ENCODE measurements at places on chromosomes 5 and 9.

GRCh38 chr9:109817146-109817845 is 37.3 kb downstream of the PALM2AKAP2 start:
- peak; percentile 90 for ATAC-seq

- peak; percentile 69 for ATAC-seq
These were observed 458.9 kb upstream of the C9orf72 start for GRCh38 chr9:28032268-28032590.

GRCh38 chr9:130895481-130896232 is 955 bp downstream of the QRFP start:
- no peak for ATAC-seq

DNA sequence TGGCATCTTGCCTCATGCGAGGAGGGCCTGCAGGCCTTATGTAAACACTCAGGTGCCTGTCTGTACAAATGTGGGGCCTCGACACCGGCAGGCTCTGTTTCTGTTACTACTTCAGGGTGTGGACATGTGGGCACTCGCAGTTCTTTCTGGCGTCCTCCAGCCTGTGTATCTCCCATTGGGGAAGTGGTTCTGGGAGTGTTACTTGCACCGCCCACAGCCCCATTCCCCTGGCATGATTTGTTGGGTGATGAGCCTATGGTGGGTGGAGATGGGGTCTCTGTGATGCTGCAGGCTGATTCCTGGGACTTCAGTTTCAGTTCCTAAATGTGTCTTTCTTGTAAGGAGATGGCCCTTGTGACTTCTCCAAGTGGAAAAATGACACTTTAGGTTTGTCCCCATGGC is 82.1 kb upstream of the PITX1 start:
- ATAC-seq, result no peak

DNA sequence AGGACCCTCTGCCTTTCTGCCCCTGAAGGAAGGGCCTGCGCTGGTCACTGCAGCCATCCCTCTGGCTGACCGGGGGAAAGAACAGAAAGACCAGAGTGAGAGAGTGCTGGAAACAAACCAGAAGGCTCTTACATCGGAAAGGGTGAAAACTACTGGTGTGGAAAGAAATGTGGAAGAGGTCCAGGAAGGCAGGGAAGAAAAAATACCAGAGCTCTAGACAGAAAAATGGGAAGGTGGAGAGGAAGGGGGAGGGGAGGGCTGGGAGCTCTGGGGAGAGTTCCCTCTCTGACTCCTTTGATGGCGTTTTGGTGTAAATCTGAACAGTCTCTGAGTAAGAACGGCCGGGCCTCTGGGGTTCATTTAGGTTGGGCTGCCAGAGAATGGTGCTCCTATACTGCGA is 47.7 kb downstream of the COL23A1 start:
- no peak for ATAC-seq

DNA sequence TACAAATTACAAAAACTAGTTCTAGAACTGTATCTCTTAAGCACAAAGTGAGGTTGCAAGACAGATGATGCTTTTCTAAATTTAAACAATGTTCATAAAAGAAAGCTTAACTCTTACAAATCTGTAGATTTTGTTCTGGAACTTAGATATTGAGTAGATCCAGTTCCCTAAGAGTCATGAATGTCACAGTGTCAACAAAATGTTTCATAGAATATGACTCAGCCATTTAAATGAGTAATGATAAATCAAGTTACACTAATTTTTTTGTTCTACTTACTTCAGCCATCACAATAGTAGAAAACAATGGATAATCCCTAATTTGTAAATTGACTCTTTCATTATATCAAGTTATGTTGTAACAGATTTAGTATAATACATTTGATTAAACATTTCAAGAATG is 239.7 kb downstream of the MEF2C start:
- ATAC-seq, result no peak

DNA sequence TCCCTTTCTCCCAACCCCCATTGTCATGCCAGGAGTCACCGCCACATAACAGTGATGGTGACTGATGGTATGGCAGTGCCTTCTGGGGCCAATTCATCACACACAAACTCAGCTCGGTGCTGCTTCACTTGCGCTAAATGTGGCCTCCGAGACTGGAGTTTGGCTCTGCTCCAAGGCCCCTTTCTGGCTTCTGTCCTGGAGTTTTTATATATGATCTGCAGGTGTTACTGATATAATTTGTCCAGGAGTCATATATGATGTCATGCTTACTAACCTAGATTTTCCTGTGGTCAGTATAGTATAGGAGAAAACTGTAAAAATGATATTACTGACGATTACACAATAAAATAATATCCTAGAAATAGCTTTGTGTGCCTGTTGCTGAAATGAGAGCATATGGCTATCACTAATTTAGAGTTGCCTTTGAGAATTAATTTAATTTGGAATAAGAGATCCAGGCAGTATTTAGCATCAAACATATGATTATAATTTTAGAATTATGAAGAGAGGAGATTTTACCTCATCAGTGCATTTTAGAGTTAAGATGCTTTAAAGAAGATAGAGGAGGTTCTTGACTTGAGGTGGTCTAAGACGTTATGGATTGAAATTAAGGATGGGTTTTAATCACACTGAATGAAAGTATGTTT is 334.1 kb upstream of the CD180 start:
- peak; percentile 98 for ATAC-seq

GRCh38 chr5:78504704-78505677 is 143.6 kb downstream of the LHFPL2 start:
- ATAC-seq, result peak; percentile 89

DNA sequence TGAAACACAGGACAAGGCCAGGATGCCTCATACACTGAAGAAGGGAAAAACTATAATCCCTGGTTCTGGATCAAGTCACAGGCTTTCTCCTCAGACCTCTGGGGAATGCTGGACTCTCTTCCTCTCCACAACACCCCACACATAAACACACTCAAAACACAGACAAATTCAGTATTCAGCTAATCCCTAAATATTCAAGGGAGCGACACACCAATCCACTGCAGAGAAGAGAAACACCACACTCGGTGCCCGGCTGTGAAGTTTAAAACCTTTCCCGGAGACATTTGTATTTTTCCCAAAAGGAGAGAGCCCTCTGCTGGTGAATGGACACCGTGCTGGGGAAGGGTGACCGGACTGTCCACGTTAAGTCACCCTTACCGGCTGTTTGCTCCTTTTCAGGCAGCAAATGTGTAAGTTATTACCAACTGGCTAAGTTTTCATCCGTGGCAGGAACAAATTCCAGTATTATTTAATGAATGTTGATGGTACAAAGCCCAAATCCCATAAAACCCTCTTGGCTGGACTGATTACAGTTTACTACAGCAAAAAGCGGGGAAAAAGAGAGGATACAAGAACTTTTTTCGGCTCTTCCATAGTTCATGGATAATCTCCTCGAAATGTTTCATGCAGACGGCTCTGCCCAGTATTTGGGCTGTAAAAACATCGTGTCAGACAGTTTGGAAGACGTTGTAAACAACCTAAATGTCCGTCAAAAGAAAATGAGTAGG is 130.9 kb upstream of the SLC30A5 start:
- ATAC-seq, result peak; percentile 98

DNA sequence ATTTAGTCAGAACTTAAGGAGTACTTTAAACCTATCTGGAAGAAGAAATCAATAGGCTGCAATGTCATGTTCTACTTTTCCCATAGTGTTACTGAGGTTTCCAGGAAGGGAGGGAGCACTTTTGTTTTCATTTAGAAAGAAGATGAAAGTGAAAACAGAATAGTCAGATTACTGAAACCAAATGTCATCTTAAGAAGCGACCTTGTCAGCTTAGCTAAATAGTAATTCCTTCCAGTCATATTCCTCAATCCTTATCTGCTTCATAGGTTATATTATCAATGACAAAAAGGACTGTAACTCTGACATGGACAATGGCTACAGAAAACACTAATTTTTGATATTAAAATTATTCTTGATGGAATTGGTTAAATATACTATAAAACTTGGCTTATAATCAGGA is 27.7 kb downstream of the SAR1B start:
- no peak for ATAC-seq

All from motor neuron (in vitro differentiated cells).